ENCODE measurements at places on chromosomes 4 and X.

- DNase-seq = no peak
These were observed 2.0 kb downstream of the GPC3 start for GRCh38 chrX:133983256-133983973.

GRCh38 chrX:103415528-103415927, 39.2 kb downstream of the BEX3 start:
- DNase-seq = no peak

- DNase-seq = no peak
These were observed 77.1 kb upstream of the SLC4A4 start for GRCh38 chr4:71261633-71262121.

- no peak for DNase-seq
These were observed 173.5 kb downstream of the DCLK2 start for GRCh38 chr4:150251752-150252190.

- DNase-seq = no peak
These were observed 2106.0 kb downstream of the PCDH7 start for GRCh38 chr4:32826169-32826568.

GRCh38 chr4:159337041-159337440, 234.2 kb downstream of the RAPGEF2 start:
- DNase-seq = no peak

DNA sequence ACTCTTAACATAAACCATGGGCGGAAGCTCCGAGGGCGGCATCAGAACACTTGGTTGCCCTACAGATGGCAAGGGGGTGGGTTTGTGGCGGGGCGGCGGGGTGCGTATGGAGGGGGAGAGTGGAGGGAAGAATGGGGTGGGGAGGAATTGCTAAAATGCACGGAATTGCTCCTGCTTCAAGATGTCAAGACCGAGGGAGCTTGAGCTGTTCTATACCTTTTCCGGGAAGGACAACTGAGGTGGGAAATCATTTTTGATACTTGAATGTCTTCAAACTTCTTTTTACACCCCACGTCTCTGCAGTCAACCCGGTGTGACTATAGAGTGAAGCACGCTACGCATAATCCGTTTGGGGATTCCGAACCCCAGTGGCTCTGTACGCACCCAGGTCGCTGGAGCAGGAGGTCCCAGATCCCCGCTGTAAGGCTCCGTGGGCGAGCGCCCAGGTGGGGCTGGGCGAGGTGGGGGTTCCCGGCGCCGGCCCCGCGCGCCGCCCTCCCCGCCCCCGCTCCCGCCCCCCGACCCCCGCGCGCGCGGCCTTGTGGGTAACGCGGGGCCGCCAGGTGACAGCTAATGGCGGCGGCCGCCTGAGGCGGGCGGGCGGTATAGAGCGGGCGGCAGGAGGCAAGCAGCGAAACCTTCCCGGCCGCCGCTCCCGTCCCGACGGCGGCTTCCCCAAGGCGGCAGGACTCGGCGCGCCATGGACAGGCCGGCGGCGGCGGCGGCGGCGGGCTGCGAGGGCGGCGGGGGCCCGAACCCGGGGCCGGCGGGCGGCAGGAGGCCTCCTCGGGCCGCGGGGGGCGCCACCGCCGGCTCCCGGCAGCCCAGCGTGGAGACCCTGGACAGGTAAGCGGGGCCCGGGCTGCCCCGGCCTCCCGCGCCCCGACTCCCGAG, at the start of gene MTMR1:
TSS of gene MTMR1 (plus strand) at position 566 of the 894 bp plus-strand sequence. CDS start at position 701, 135 bp downstream.
- no peak for DNase-seq

GRCh38 chrX:43000121-43000520, 222.2 kb upstream of the PPP1R2C start:
- no peak for DNase-seq

- DNase-seq = no peak
These were observed 3.0 kb downstream of the RASSF6 start for GRCh38 chr4:73617256-73617655.

- DNase-seq = no peak
These were observed 146.4 kb upstream of the NOCT start for GRCh38 chr4:138869165-138869564.

- no peak for DNase-seq
These were observed 129.1 kb downstream of the CBR4 start for GRCh38 chr4:168880811-168881595.

- DNase-seq = no peak
These were observed 79.4 kb downstream of the FAM53A start for GRCh38 chr4:1604706-1605205.

- DNase-seq = no peak
These were observed 18.1 kb upstream of the PLP1 start for GRCh38 chrX:103758555-103758954.

GRCh38 chrX:38382663-38383062, 30.3 kb downstream of the OTC start:
- no peak for DNase-seq

DNA sequence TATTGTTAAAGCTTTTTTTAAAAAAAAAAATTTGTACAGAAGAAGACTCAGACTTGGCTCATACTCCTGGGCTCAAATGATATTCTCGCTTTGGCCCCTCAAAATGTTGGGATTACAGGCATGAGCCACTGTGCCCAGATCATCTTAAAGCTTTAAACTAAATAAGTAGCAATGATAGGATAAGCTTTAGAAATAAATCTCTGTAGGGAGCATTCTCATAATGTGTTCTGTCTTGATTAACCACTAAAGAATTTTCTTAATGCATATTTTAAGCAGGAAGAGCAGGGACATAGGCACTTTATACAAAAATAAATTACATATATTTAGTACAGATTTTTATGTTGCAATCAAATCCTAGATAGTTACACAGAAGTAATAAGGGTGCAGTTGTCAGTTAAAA, 667.2 kb downstream of the GRID2 start:
- no peak for DNase-seq

DNA sequence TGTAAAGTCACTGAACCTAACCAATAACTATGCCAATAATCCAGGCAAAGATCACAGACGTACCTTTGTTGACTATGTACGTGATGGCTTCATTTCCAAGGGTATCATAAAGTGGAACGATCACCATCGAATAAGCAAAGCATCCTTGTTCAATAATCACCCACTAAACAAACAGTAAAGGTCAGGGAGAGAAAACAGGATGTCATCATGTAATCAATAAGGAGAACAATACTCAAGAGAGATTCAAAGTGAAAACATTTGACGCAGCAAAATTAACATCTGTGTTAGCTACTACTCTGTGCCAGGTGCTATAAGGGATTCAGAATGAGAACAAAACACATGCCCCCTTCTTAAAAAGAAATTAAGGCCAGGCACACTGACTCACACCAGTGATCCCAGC, 42.9 kb upstream of the CENPU start:
- no peak for DNase-seq

DNA sequence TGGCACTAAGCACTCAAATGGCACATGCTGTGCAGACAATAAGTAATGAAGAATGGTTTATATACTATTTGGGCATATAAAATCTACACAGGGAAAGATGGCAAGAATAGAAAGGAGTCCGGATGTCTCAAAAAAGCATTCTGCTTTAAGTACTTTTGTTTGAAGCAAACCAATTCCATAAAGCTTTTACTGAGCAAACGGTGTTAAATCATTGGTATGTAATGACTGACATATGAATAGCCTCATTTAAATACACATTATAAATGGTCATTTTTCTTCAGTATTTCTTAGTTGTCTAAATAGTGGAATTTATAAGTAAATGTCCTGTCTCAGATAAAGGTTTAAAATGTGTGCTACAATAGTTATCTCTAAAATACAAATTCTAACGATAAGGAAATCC, 6.0 kb downstream of the FBXO8 start:
- no peak for DNase-seq

GRCh38 chr4:106062452-106062875, 167.2 kb downstream of the NPNT start:
- no peak for DNase-seq

DNA sequence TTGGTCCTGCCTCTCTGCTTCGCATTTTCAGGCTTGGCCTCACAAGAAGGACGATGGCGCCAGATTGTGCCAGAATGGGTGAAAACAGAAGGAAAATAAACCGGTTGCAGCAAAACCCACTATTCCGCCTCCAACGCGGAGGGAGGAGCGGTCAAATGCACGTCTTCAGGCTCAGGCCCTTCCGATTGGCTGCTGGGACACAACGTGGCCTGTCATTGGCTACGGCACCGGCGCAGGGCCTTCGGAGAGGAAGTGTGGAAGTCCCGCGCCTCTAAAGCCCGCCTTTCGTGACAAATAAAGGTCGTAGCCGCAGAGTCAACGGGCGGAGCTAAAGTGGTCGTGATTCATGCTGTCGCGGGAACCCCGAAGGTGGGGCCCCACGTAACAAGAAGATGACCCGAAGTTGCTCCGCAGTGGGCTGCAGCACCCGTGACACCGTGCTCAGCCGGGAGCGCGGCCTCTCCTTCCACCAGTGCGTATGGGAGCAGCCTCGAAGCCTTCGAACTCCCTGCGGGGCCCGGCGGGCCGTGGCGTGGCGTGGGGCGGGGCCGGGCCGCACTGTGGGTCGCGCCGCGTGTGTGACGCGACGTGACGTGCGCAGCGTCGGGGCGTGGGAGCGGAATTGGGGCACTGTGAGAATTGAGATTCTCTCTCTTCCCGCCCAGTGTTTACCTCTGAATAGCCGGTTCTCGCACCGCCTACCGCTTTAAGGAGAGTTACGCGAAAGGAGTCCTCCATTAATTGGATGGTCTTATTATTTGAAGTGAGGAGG, at the start of gene THAP9:
TSS of gene THAP9 (plus strand) at position 325 of the 772 bp plus-strand sequence. CDS start at position 393, 68 bp downstream.
- DNase-seq = peak; percentile 94

DNA sequence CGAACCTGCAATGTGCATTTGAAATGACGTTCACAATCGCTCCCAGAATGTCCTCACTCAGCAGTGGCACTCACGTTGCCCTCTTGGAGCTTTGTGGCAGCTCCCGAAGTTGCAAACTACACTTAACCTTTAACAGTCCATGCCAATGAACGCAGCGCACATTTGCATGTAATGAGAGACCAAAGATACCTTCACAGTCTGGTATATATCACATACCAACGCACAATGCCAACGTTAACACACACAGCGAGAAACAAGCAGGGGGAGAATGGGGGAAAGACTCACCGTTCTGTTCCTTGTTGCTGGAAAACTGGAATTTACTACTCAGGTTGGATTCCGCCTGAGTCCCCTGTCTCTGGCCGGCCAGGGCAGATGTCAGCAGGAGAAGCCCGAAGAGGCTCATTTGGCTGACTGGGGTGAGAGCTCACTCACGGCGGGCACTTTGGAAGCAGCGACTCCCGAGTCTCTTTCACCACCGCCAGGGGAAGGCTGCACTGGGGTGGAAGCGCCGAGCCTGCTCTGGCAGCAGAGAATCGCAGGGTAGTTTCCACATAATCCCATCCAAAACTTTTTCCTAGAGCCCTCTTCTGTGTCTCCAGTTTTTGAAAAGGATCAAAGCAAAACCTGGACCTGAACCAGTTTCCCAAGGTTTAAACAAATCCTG, 966 bp downstream of the PDGFC start:
- DNase-seq = no peak

DNA sequence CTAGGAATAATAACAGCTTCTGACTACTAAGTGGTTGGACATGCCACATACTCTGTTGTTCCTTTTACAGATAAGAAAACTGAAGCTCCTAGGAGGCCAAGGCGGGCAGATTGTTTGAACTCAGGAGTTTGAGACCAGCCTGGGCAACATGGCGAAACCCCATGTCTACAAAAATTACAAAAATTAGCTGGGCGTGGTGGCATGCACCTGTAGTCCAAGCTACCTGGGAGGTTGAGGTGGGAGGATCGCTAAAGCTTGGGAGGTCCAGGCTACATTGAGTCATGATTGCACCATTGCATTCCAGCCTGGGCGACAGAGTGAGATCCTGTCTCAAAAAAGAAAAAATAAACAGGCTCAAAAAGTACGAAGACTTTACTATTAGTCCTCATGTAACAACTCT, 30.6 kb upstream of the PHF8 start:
- no peak for DNase-seq

GRCh38 chr4:87716371-87717265, 66.5 kb downstream of the DMP1 start:
- no peak for DNase-seq

- DNase-seq = no peak
These were observed 79.9 kb downstream of the MAOA start for GRCh38 chrX:43735957-43736356.

GRCh38 chr4:52956691-52957090, 94.6 kb downstream of the RASL11B start:
- DNase-seq = no peak

DNA sequence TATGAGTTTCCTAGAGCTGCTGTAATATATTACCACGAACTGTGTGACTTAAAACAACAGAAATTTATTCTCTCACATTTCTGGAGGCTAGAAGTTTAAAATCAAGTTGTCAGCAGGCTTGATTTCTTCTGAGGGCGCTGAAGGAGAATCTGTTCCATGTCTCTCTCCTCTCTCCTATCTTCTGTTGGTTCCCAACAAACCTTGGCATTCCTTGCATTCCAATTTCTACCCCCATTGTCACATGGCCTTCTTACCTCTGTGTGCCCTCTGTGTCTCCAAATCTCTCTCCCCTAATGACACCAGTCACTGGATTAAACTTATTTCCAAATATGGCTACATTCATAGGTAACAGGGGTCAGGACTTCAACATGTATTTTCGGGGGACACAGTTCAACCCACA, 672.7 kb downstream of the RPA4 start:
- no peak for DNase-seq

GRCh38 chr4:116016201-116016600, 902.8 kb upstream of the NDST4 start:
- no peak for DNase-seq

DNA sequence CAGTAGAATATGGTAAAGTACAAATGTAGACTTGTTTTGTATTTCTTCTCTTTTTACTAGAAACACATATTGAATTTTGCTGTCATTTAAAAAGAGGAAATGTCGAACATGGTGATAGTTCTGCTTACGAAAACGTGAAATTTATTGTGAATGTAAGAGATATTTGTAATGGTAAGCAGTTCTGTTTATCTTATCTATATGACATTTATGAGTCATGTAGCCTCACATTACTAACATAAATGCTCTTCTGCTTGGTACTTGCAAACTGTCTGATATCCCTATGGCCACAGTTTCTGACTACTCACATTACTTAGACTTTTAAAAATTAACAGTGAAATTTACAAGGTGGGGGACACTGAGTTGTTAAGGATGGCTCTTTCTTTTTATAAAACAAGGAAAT, 57.9 kb downstream of the PASD1 start:
- no peak for DNase-seq

- DNase-seq = no peak
These were observed 38.3 kb downstream of the LHFPL1 start for GRCh38 chrX:112641449-112641848.

GRCh38 chr4:116862592-116862991, 222.8 kb downstream of the TRAM1L1 start:
- DNase-seq = no peak

- no peak for DNase-seq
These were observed 78.7 kb downstream of the FIP1L1 start for GRCh38 chr4:53456178-53456577.

DNA sequence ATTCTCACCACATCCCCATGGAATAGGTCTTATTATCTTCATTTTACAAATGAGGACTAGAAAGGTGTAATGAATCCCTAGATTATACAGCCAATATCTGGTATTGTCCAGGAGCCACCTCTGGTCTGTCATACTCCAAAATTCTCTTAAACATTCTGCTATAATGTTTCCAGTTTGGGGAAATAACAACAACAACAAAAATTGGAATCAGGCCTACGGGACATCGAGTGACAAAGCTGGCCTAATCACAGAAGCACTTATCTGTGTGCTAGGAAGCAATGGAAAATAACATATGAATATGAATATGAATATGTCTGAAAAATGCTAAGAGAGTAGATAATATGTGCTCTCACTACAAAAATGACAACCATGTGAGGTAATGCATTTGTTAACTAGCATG, 264.1 kb downstream of the GASK1B start:
- DNase-seq = no peak

- no peak for DNase-seq
These were observed 181.6 kb downstream of the LARP7 start for GRCh38 chr4:112818594-112818965.
